Activated T-helper 1 cell treated with Interleukin-2 at 50 U/mL for 16 hours (primary cell): ENCODE measurements at places on chromosomes 3 and 15.

DNA sequence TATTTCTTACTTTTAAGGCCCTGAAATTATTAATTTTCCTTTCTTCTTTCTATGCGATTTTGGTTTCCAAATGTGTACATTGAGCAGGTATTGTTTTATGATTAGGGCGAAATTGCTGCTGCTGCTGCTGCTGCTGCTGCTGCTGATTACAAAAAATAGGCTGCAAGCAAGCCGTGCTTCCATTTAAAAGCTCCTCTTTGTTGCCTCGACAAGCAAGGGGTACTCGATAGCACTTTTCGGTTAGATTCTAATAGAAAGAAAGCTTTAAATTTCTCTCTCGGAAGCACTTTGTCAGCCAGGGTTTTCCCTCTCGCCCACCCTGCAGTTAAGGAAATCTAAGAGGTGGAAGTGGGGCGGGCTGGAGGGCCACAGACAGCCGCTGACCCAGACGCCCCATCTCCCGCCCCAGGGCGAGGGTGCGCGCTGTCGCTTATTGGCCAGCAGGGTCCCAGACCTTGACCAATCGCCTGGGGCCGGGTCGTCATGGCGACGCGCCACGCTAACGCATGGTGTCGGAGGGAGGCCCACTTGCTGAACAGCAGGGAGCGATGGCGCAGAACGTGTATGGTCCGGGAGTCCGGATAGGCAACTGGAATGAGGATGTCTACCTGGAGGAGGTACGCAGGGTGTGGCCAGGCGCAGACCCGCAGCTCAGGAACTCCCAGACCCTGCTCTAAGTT lies at the start of gene CFAP161:
Gene CFAP161 (plus strand): TSS at position 489 of the 680 bp plus-strand sequence. CDS start 60 bp downstream, at position 549.
- DNase-seq, result no peak

DNA sequence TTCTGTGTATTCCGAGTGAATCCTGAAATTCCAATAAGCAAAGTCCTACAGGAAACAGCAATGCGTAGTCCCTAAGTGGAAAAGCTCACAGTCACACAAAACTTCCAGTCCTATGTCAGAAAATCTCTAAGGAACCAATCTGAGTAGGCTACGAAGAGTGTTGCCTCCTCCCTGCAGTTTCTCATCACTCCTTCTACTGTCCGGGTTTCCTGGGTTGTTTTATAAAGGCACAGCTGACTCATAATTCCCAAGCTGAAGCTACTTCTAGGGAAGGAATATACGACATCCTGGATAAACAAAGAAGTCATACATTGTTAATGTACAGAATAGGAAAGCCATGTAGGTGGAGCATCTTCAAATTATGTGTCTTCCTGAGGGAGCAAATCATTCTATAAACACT lies 65.7 kb upstream of the RGMA start:
- no peak for DNase-seq

- DNase-seq, result no peak
Observed at GRCh38 chr3:155556531-155556930, 188.3 kb downstream of the PLCH1 start.

- DNase-seq, result no peak
Observed at GRCh38 chr3:149534671-149535332, 60.3 kb downstream of the TM4SF4 start.

- DNase-seq, result no peak
Observed at GRCh38 chr15:101368086-101368780, 73.2 kb upstream of the SNRPA1 start.

DNA sequence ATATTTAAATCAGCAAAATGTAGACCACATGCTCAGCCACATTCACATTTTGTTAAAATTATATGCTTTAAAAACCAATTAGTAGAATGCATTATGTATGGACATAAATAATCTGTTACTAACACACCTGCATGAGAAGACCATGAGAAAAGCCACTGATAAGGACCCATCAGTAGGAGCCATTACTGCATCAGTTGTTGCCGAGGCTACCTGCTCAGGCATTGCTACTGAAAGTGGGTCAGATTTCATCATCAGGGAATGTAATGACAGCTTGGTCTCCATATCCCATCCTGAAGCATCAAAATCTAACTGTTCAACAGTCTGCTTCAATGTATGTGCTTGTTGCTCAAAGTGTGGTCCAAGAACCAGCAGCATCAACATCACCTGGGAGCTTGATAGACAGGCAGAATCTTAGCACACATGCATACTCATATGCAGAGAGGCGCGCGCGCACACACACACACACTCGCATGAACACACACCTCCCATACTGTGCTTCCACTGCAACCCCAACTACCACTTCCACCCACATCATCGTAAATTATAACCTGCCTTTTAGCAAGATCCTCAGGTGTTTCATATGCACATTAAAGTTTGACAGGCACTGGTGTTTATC lies 72.4 kb upstream of the FOXB1 start:
- no peak for DNase-seq

DNA sequence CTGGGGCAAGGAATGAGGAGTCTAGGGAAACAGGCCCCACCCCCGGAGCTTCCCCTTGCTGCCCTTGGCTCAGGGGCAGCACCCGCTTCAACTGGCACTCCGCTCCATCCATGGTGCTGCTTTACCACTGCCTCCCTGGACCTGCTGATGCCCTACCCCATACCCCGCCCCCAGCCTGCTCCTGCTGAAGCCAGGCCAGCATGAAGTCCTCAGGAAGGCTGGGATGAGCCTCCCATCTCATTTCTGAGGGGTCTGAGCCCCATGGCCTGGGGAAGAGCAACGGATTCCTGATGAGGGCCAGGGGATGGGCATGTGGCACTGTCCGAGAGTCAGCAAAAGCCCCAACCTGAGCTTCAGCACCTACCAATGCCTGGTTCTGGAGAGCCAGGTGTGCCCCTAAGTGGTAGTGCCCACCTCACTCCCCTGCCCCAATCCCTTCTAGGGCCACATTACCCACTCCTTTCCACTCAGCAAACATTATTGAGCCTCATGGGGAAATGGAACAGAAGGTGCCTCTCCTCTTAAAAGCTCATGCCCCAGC lies 21.0 kb downstream of the SEC61A1 start:
- DNase-seq, result no peak

GRCh38 chr3:49794431-49794830 lies 5.2 kb downstream of the CDHR4 start:
- DNase-seq, result no peak

- no peak for DNase-seq
Observed at GRCh38 chr3:72310419-72311380, 525.8 kb upstream of the PROK2 start.

DNA sequence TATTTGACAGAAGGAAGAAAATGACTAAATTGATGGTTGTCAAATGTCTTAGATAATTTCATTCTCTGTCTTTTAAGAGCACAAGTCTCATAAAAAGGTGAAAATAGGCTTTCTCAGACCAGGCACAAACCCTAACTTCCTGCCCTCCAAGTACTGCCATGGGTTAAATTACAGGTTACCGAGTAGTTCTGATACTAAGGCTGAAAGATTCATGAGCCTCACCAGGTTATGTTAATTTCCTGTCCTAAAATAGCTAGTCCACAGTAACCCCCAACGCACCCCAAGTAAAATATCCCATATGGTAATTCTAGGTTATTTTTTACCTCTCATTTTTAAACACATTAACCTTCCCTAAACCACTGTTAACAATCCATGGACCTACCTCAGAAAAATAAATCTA lies 42.0 kb downstream of the GSK3B start:
- no peak for DNase-seq

- DNase-seq, result no peak
Observed at GRCh38 chr3:46007280-46007679, 11.7 kb upstream of the FYCO1 start.

DNA sequence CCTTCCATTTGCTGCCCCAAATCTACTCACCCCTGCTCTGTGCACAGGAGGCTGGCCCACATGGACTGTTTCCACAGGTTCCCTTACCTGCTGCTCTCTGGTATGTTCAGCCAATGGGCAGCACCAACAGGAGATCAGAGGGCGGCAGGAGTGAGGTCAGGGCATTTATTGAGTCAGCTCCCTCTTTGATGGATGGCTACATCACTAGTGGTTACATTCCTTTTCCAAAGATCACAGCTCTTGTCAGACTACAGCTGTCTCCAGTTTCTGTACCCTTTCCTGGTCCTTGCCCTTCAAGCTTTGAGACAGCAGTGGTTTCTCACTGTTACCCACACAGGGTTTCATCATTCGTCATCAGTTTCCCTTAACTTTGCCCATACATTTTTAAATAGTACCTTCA lies 325.1 kb downstream of the SUCLG2 start:
- no peak for DNase-seq

DNA sequence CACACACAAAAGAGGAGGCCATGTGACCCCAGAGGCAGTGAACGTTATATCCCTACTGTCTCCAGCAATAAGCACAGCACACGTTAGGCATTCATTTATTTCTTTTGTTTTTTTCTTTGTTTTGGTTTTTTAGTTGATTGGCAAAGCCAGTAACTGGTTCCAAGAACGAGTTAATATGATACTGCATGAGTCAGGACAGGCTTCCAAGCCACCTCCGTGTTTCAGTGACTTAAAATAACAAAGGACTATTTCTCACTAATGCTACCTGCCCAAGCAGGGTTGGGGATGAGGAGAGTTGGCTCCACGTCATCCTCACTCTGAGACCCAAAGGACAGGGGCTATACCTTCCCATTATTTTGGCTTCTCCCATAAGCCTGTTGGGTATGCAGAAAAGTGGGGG lies 130.5 kb downstream of the ST8SIA2 start:
- no peak for DNase-seq
